GOT3 (cell line): ENCODE measurements at places on chromosomes 7 and 10.

GRCh38 chr7:115851291-115851690, 179.3 kb downstream of the TFEC start:
- no peak for DNase-seq

DNA sequence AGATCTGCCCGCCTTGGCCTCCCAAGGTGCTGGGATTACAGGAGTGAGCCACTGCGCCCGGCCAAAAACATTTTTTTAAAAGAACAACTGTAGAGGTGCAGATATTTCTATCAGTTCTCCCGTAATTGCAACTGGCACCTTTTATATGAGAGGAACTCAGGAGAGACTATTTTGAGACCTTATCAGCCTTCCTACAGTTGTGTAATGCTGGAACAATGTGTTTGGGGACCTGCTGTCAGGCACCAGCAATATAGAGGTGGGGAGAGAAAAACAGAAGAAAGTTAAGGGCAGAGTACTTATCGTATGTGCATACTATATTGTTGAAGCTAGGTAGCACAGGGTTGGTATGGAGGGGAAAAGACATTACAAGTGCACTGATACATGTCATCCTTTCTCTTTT, 343.8 kb upstream of the ANKRD30A start:
- DNase-seq: no peak

DNA sequence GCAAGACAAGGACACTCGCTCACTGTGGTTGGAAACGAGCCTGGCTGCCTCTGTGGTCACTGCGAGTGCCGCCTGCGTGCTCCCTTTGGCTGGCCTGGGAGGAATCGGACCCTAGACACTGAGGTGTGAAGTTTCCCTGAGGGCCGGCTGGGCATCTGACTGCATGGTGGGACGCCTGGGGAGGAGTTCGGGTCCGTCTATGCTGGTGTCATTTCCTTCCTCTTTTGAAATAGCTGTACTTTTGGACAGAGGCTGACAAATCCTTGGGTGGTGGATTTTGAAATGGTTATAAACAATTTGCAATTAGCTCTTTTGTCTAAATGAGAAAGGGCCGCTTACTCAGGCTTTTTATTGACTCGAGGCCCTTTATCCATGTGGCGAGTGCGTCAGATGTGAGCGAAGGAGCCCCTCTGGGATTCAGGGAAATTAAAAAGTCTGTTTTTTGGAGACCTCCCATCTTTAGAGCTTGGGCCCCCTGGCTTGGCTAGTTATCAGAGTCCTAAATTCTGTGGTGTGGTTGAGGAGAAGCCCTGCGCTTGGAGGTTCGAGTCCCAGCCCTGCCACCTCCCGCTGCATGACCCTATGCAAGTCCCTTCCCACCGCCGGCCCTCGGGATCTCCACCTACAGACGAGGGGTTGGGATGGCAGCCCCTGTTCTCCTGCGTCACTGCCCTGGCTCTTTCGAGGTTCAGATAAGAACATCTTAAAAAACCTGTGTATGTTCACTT, 147.1 kb downstream of the RGS10 start:
- DNase-seq: no peak

DNA sequence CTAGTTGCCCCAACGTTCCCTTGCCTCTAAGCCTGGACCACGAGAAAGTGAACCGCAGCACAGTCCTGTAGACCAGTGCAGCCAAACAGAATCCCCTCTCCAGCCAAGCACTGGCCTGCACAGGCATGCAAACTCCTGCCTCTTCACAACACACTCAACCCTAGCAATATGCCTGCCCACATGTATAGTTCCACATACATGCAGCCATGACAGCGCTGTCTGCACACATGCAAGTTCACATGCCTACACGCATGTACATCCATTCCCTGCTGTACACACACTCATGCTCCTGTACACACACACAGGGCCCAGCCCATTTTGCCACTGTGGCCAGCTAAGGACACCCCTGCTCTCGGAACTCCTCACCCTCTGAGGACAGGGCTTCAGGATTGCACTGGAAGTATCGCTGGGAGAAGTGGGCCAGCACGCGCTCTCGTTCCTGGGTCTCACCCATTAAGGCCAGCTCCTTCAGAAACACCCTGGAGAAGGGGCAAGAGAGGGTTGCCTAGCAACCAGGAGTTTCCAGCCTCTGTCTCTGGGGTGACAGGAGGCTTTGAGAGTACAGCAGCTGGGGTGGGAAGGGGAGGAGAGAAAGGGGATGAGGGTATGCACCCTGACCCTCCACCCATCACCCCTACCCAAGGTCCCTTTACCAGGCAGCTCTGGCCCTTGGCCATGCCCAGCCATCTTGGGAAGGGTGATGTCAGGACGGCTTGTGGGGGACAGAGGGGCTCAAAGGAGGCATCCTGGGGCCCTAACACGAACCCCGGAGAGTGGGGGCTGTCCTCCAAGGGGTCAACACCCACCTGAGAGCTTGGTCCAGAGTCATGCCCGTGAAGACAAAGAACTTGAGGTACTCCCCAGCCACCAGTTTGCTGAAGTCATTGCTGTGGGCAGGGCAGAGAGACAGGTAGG, 7.0 kb downstream of the PSD start:
- no peak for DNase-seq

DNA sequence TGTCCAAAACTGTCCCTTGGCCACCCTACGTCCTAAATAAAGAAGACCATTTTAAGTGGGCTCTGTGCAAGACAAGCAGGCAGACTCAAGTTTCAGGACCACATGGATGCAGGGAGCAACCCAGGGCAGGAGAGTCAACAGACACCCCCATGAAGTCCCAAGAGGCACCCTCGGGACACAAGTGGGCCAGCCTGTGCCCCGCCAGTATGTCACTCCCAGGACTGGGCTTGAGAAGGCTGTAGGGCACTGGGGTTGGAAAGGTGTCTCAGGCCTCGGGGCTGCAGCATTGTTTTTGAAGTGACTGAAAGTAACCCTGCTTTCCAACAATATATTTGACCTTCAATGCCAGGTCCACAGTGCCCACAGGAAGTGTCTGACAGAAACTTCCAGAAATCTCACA, 157.4 kb downstream of the TNS3 start:
- no peak for DNase-seq

DNA sequence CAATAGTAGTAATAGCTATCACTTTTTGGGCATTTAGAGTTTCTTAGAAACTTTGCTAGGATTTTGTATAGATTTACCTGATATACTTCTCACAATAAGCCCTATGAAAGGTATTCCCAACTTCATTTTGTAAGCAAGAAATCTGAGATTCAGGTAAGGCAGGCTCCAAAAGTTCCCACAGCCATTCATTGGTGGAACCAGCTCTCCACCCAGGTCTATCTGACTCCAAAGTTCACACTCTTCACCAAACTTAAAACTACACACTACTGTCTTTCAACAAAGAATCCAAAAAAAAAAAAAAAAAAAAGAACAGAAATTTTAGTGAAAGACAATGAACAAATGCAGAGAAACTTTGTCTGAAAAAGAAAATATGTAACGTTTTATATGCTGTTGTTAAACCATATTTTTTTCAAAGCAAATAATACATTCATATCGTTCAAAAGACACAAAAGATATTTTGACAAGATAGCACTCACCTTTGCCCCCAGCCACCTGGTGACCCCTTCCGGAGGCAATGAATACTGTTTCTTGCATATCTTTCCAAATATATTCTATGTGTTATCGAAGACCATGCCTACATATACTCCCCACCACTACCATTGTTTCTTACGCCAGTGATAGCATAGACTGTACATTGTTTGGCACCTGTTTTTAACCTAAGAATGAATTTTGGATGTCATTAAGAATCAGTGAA, 108.2 kb downstream of the C1GALT1 start:
- no peak for DNase-seq
